Activated T-helper 17 cell treated with anti-CD3 and anti-CD28 coated beads, Interleukin-2, amount 50 U/mL, for 72 hours (primary cell): ENCODE measurements at places on chromosomes 11 and 22. TPM values are rescaled to one million over a fixed set of nuclear protein-coding genes. Genes with fewer than 3 reads are reported as not detected.

GRCh38 chr11:10375280-10375971 is 70.6 kb downstream of the ADM start:
- no peak for ATAC-seq

DNA sequence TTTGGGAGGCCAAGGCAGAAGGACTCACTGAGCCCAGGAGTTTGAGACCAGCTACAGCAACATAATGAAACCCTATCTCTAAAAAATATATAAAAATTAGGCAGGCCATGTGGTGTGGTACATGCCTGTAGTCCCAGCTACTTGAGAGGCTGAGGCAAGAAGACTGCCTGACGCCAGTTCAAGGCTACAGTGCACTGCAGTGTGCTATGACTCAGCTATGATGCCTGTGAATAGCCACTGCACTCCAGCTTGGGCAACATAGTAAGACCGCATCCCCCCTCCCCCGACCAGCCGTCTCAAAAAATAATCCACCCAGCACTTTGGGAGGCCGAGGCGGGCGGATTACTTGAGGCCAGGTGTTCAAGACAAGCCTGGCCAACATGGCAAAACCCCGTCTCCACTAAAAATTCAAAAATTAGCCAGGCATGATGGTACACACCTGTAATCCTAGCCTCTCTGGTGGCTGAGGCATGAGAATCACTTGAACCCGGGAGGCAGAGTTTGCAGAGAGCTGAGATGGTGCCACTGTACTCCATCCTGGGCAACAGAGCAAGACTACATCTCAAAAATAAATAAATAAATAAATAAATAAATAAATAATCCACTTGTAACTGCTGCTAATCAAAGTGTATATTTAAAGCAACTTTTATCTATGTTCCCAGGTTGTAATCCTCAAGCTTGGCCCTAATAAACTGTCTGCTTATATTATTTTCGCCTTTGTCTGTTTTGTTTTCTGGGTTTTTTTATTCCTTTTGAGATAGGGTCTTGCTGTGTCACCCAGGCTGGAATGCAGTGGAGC is 7.8 kb downstream of the HPS5 start:
- no peak for ATAC-seq

GRCh38 chr11:122978299-122978620 is 3.4 kb downstream of the BSX start:
- no peak for ATAC-seq

DNA sequence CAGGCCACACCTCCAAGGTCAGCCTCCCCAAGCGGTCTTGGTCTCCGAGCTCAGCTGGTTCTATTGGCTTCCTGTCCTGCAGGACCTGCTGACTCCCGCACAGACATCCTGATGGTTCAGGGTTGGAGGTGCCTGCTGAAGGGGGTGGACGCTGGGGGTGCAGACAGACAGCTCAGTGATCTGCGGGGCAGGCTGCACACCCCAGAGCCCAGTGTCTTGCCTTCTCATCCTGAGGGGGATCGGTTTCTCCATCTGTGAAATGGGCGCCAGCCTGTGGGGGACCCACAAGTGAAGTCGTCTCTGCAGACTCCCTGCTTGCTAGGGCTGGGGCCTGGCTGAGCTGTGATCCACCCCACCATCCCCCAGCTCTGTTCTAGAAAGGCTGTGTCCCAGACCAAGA is 13.8 kb downstream of the FLRT1 start:
- no peak for ATAC-seq

DNA sequence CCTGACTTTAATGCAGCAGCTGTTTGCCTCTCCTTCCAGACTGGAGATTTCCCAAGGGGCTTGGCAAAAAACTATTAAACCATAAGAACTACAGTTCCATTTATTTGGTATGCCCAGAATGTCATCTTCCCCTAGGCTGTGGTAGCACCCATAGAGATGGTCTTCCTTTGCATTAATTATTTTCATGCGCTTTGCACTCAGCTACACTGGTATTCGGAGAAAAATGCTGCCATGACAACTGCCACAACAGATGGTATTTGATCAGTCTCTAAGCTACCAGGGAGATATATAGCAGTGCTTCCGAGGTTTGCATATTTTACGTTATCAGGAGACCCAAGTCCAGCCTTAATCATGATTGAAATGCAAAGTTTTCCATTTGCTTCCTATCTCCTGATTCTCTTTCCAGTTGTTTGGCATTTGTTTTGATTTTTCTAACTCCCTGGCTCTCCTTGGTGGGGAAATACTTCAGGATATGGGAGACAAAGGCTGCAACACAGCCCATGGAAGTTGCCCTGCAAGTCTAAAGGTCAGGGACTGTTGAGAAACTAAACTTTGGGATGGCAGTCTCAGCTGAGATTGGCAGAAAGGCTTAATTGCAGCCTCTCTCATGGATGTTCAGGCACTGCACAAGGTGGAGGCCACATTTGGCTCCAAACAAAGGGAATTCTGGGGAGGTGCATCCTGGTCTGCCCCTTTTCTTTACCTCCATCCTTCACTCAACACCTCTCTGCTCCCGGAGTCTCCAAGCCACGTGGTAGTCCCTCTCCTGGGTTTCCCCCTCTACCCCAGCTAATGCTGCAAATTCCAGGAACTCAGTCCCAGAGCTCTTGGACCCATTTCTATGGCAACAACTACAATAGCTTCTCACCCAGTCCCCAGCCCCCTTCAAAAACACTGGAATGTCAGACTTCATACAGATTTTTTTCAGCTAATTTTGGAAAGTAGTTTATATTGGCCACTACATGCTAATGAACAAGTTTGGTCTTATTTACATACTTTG is 151.8 kb downstream of the NAV2 start:
- no peak for ATAC-seq

DNA sequence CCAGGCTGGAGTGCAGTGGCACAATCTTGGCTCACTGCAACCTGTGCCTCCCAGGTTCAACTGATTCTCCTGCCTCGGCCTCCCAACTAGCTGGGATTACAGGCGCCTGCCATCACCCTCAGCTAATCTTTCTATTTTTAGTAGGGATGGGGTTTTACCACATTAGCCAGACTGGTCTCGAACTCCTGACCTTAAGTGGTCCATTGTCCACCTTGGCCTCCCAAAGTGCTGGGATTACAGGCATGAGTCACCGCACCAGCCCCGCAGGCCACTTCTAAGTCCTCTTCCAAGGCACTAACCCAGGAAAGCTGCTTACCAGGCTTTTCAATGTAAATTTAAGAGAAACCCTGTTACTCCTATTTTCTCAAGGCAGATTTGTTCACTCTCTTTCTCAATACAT is 50.4 kb downstream of the DENND5A start:
- ATAC-seq: no peak

- no peak for ATAC-seq
These were observed 81.6 kb upstream of the CCDC90B start for GRCh38 chr11:83367745-83368144.

GRCh38 chr11:73366265-73366610 is 10.0 kb upstream of the RELT start:
- ATAC-seq: peak; percentile 60

DNA sequence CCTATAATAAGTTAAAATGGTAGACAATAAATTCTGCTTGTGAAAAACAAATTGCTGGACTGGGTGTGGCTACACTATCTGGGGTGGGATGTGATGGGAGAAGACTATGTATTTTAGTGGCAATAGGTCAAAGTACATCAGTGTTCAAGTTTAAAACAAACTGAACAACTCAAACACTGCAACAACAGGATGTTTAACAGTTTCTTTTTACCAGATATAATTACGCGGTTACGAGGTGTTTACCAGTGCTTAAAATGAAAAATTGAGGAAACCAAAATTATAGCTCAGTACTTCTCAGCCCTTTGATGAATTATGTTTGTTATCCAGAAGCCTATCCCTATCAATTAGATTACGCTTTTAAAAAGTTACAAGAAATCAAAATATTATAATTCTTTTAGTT is 3.2 kb downstream of the PRDM10 start:
- no peak for ATAC-seq

MMP12 gene
- total RNA-seq: 0.22 TPM

DNA sequence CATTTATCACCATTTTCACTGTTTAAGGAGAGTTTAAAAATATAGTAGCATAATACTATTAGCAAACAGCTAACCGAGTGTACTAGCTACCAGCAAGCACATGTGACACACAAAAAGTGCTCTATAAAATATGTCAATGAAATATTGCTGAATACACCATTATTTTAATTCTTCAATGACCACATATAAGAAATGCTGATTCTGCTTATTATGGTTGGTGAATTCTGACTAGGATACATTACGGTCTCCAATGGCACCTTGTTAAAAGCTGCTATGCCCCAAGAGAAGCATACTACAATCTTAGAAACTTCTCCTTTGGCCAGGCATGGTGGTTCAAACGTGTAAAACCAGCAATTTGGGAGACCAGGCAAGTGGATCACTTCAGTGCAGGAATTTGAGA is 129.8 kb downstream of the MRTFA start:
- ATAC-seq: no peak

DNA sequence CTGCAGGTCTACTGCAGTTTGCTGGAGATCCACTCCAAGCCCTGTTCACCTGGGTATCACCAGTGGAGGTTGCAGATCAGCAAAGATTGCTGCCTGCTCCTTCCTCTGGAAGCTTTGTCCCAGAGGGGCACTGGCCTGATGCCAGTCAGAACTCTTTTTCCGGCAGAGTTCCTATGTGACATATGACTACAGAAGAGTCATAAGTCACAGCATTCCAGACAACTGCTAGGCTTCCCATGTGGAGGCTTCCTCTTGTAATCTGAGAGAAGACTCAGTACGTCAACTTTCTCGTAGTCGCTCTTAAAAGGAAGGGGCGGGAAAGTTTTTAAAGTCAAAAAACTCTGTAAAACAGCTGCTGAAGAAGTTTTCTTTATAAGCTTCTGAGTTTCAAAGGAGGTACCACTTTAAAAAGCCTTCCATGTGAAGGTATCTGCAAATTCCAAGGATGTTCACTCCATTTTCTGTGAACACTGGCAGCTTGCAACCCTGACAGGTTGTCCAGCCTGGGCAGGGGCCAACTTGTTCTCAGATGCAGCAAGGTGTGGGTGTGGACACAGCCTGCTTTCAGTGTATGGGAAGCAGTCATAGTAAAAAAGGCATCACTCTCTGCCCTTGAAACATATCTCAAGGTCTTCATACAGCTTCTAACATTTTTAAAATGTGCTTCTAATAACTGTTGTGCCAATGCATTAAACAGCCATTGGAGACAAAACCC is 97.8 kb downstream of the ME3 start:
- ATAC-seq: no peak

DNA sequence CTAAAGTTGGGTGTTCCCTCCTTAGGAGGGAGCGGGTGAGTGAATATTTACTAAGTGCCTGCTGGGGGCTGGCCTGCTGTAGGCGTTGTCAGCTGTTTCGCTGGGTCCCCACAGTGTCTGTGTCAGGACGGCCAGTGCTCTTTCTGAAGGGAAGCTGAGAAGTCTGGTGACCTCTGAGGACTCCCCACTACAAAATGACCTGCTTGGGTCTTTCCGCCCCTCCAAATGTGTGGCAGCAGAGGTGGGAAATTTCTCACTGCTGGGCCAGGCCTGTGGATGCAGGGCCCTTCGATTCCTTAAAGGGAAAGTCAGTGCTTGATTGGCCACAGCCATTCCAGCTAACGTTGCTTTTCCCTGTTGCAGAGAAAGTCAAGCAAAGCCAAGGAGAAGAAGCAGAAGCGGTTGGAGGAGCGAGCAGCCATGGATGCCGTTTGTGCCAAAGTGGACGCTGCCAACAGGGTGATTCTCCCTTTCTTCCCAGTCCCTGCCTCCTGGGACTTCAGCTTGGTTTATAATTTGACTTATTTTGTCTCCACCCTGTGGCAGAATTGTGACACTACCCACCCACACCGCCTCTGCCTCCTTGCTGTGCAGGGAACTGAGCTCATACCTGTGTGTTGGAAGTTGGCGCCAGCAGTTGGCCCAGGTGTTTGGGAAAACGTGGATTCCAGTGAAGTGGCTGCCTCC is 6.8 kb downstream of the NAA40 start:
- peak; percentile 75 for ATAC-seq
